Nephron progenitor cell (in vitro differentiated cells): ENCODE measurements at places on chromosomes 13 and 19.

DNA sequence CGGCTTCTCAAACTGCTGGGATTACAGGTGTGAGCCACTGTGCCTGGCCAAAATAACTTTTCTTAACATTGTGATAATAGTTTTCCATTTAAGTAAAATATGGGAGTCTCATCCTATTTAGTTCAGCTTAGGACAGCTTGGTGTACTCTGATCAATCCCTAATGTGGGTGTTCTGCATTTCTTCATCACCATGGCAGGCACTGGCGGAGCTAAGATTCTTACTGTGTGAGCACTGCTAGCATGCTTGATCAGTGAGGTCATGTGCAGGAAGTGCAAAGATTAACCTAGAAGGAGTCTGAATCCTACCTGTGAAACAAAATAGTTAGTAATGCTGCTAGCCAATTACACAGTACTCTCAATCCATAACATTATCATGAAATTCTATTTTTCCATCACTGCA, 1684.2 kb upstream of the SLC10A2 start:
- no peak for DNase-seq

DNA sequence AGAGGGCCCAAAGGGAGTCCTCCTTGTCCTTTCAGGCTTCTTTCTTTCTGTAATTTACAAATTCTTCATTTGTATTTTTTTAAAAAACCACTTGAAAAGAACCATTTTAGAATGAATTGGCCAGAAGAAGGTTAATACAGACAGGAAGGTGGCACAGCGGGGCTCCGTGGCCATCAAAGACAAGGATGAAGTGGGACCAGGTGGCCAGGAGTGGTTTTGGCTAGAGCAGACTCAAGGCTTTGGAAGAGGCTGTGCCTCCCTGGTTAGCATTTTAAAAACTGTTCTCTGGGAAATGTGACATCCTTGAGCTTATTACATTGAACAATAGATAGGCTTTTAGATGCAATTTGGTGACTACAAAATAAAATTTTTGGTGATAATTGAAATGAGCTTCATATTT, 48.4 kb downstream of the ATP8A2 start:
- DNase-seq = no peak

GRCh38 chr19:55080121-55080967, 4.7 kb downstream of the EPS8L1 start:
- DNase-seq = peak; percentile 80

DNA sequence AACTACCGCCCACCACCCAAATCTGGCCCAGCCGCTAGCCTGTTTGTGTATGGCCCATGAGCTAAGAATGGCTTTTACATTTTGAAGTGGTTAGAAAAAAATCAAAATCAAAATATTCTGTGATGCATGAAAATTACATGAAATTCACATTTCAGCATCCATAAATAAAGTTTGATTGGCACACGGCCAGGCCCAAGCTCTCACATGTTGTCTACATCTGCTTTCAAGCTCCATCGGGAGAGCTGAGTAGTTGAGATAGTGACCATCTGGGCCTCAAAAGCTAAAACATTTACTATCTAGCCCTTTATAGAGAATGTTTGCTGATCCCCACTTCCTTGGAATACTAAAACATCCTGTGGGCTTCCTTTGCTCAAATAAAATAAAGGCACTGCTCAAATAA, 14.5 kb downstream of the RFX2 start:
- DNase-seq = no peak

- DNase-seq = peak; percentile 38
Observed at GRCh38 chr13:40161931-40162330, 504.5 kb downstream of the FOXO1 start.

DNA sequence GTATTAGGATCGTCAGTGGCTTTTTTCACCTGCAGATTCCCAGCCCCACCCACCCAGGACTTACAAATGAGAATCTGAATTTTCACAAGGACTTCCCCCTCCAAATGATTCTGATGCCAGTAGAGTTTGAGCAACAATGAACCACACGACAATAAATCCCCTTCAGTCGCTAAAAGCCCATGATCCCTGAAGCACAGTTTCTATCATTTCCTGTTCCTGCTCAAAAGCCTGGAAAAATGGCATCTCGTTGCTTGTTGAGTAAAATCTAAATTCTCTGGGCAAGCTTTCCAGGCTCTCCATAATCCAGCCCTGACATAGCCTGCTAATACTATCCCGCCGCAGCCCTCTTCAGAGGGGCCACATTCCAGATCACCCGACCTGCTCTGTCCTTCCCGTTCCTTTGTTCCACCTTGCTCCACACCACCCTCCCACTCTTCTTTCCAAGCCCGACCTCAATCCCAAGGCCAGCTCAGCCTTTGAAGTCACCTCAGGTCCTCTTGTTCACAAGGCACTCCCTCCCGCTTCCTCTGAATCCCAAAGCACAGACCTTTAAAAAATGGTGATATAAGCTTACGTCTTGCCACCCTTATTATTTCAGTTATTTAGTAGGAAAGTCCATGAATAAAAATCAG, 67.9 kb downstream of the NUFIP1 start:
- no peak for DNase-seq

GRCh38 chr19:8355631-8356402, 8.1 kb upstream of the ANGPTL4 start:
- DNase-seq = no peak

DNA sequence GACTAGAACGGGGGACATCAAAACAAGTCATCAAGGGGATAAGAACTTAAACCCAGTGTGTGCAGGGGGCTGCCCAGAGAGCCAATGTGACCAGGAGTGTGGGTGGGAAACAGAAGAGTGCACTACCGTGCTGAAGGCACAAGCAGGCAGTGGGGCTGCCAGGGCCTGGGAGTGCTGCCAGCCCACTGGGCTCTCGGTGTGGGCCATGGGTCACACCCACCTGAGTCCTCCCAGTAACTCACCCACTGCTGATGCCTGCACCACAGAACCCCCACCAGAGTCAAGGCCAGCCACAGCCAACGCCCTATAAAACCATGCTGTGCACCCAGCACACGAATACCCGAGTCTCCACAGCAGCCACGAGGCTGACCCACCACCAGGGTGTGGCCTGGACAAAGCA, 8.5 kb downstream of the MED26 start:
- no peak for DNase-seq
